ENCODE measurements at places on chromosomes 5 and 9. TPM values are rescaled to one million over a fixed set of nuclear protein-coding genes. Genes with fewer than 3 reads are reported as not detected.

Gene RXRA
- total RNA-seq: 42.6 TPM

Gene INSL4
- total RNA-seq: not detected

Gene IL5
- total RNA-seq: not detected

Gene BHMT2
- total RNA-seq: 5.6 TPM

Gene MXD3
- total RNA-seq: 1.9 TPM

Gene FAM193B
- total RNA-seq: 25.4 TPM

GRCh38 chr5:178231539-178232123 lies 971 bp downstream of the PHYKPL start:
- DNase-seq: no peak

- no peak for DNase-seq
Measured at GRCh38 chr5:81785322-81785721, 34.4 kb upstream of the SSBP2 start.

DNA sequence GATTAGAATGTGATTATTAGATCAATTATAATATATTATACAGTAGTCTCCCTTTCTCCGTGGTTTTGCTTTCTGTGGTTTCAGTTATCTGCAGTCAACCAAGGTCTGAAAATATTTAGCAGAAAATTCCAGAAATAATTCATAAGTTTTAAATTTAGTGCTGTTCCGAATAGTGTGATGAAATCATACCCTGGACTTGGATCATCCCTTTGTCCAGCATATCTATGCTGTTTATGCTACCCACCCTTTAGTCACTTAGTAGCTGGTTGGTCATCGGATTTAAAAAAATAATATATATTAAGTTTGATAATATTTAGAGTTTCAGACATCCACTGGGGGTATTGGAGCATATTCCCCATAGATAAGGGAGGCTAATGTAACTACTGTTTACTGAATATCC lies 19.6 kb downstream of the RMI1 start:
- no peak for DNase-seq

DNA sequence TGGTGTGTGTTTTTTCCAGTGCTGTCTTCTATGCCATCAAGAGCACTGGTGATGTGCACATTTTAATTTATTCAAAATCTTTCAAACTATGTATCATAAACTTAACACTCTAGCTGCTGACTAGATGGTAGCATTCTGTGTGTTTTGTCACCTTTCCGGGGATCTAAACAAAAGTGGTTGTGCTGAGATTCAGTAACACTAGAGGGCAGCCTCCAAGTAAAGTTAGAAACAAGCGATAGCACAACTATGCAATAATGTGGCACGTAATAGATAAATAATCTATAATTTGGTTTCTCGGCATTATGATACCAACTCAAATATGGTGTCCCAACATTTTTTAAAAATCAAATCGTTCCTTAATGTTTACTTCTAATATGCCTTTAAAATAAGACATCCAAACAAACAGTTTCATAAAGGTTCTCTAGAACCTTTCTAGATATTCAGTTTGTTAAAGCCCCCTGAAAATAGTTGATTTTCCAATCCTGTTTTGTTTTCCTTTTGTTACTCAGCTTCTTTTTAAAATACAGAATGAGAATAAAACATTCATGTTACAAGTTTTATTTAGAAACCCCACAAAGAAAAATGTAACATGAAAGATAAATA lies 16.9 kb downstream of the SEMA6A start:
- no peak for DNase-seq

GRCh38 chr5:181059297-181060230 lies 19.5 kb downstream of the BTNL9 start:
- DNase-seq: no peak

- no peak for DNase-seq
Measured at GRCh38 chr5:65100911-65101631, 332.3 kb downstream of the CWC27 start.

DNA sequence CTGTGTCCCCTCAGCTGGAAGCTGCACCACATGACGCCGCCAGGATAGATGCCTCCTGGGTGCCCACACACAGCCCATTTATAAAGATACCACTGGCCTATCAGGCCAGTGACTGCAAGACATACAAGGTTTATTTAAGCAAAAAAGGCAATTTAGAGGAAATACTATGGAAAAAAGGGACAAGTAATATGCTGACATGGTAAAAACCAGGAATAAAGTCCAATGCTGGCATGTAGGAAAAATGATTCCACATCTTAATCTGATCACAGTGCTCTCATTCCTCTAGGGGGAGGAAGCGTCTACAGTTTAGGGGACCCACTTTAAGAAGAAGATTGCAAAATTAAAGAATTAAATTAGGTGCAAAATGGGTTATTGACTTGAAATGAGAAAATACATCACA lies 80.1 kb downstream of the ZNF354C start:
- DNase-seq: no peak

DNA sequence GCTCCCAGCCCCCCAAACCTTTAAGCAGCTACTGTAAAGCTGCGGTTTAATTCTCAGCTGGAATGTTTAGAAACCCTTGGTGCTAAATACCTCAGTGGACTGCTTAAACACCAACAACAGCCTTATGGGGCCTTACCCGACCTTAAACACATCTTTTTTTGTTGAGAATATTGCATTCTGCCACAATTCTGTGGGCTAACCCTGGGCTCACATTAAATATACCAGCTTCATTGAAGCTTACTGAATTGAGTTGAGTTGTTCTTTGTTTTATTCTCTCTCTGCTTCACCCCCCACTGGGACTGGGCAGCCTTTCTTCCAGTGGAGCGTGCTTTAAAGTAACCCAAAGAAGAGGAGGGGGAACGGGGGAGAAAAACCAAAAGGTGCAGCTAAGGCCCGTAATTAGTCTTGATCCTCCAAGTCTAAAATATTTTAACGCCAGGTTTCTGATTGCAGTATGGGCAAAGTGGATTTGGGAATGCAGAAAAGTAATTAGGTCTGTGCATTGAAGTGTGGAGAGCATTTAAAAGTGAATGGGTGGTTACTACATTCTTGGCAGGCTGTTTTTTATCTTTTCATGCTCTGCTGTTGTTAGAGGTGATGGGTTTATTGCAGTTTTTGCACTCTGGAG lies 281.2 kb downstream of the NR2F1-AS1 start:
- DNase-seq: no peak

GRCh38 chr9:106615118-106615889 lies 247.7 kb upstream of the ZNF462 start:
- no peak for DNase-seq

DNA sequence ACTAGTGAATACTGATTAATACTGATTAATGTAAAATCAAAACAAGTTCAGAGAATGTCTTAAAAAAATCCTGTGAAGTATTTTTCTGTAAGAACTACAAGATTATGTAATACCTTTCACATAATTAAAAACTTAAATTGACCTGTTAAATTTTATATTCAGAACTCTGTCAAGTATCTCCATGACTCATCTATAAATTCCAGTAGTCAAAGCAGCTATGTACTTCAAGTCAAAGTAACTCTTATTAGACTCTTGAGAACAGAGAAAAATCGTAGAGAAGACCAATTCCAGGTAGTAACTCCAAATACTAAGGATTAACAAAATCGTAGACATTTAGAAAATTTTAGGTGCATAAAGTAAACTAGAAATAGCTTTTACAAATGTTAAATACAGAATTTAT lies 77.1 kb downstream of the HOMER1 start:
- DNase-seq: no peak

GRCh38 chr5:23763170-23763569 lies 255.8 kb downstream of the PRDM9 start:
- DNase-seq: no peak

DNA sequence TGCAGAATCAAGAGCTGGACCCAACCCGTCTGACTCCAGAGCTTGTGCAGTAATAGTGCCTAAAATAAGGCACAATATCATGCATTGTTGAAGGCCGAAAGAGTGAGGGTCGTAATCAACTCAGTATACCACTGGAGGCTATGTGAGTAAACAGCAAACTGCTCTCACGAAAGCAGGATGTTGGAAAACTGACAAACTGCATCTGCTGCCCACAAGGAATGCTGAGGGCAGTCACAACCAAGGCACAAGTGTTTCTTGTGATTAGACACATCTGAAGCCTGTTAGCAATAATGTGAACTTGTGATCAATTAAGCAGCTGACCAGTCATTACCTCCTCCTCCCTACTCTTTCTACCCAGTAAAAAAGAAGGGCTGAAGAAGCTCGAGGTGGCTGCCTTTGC lies 48.8 kb downstream of the TRPM3 start:
- DNase-seq: no peak

Measured in cardiac septum (tissue), 1 donor.